ENCODE measurements at places on chromosomes 2 and 18.

DNA sequence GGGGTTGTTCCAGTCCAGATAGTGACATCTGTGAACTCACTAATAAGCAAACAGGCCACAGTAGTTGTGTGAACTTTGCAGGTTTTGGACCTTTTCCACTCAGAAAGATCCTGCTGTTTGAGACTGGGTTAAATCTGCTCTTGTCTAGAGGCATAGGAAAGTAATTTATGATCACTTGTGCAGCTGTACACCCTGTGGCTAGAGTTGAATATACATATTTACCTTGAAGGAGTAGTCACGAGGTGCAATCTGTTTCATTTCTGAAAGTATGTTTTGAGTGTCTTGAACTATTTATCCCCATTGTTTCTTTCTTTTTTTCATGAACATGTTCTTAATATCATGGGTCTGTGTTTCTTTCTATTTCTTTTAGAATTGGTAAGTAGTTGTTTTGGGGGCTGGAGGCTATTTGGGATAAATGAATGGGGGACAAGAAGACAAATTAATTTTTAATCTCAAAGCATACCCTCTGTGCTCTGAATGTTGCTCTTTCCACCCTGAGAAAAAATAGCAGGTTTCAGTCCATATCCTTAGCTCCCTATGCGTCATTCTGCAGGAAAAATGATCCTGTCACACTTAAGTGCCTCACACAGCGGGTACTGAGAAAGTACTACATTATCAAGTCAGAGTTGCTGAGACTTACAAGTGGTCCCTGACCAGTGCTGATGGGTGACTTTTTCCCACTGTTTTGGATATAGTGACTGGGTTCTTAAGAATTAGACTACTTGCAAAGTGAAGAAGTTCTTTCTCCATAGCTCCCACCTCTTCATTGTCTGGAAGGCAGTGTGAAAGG is 28.2 kb downstream of the DCC start:
- DNase-seq: no peak

- no peak for DNase-seq
Measured at GRCh38 chr2:115921541-115921940, 1479.1 kb downstream of the DPP10 start.

GRCh38 chr2:239832490-239833268 is 192.5 kb downstream of the NDUFA10 start:
- DNase-seq: no peak

DNA sequence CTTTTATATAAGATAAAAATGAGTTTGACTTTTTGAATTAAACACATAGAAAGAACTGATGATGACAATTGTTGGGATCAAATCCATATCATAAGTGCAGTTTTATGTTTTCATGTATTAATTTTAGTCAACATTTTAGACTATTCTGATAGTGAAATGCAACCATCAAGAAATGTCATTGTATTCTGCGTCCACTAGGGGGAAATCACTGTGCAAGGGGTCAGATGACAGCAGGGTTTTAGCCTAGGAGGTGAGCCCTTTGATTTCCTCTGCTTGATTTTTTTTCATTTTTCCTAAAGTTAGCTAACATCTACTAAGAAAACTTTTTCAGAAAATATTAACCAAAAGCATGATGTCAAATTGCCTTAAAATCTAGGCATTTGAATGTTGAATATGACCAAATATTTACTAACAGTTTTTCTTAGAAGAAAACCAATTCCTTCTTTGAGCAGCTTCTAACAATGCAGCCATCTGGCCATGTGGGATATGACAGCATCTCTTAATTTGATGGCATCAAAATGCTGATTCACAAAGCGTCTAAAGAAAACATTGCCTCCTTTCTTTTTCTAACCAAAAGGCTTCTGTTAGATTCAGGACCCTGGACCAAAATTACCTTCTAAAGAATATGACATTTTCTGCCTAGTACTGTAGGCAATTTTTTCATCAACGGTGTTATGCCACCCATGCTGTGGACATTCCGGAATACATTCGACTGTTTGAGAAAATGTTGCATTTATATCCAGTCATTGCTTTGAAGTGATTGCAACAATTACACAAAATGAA is 141.5 kb downstream of the SPHKAP start:
- DNase-seq: no peak

- DNase-seq: no peak
Measured at GRCh38 chr2:20963867-20964266, 80.0 kb downstream of the APOB start.

DNA sequence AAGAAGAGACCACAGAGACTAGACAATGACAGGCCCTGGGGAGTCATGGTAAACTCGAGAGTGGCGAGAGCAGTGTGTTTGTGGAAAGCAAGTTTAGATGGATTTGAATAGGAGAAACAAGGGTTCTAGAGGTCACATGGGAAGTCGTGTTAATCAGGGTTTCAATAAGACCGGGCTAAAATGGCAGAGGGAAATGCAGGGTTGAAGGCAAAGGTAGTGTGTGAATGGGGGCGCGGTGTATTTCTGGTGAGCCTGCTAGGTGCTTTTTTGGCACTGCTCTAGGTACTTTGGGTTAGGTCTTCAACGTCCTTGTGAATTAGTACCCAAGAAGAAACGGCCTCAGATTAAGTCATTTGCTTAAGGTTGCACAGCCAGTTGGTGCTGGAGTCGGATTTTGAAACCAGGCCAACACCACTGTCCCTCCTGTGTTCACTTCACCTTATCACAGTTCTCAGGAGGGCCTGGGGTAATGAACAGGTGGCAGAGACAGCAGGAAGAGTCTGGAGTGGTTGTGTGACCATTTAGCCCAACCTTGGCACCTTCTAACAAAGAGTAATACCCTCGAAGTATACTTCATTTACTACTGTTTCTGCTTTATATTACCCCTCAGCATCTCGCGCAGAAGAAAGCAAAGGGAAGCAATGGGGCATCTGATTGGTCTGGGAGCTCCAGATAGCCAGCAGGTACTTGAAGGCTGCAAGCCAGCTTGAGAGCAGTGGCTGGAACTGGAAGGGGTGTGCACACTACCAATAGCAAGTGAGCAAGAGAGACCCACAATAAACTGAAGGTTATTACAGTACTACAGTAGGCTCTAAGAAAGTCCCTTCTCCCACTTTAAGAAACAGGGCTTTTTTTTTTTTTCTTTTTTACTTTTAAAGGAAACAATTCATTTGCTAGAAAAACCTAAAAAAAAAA is 33.4 kb upstream of the GAREM2 start:
- no peak for DNase-seq

GRCh38 chr18:21321711-21322110 is 79.7 kb downstream of the GREB1L start:
- no peak for DNase-seq

DNA sequence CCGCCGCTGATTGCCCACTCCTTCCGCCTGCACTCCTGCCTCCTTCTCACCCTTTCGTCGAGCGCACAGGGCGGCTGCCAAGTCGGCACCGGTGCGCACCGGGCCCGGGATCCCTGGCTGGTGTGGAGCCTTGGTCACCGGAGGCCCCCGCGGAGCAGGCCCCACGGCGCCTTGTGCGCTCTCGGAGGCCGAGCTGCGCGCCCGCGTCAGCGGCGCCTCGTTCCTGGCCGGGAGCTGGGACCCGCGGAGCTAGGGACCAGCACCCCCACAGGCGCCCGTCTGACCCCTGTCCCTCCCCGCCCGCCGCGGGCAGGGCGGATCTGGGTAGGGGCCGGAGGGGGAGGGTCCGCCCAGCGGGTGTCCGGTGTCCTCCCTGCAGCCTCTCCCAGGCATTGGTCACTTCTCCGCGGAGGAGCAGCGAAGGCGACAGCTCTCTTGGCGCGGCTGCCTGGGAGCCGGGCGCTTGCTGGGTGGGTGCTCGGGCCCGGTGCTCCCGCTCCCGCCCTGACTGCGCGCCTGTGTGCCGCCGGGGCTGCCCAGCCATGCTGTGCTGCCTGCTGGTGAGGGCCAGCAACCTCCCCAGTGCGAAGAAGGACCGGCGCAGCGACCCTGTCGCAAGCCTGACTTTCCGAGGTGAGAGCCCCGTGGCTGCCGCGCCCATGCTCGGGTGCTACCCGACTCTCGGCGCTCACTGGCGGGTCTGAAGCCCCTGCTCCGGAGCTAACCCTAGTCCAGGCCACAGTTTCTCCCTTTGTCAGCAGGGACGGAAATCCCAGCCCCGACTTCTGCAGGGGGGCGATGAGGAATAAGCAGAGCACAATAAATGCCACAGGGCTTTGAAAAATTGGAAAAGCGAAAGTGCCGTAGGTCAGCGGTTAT is 13.2 kb downstream of the DYSF start:
- peak; percentile 50 for DNase-seq

Measured in WERI-Rb-1 (cell line).